ENCODE measurements at places on chromosomes 4 and X. TPM values are rescaled to one million over a fixed set of nuclear protein-coding genes. Genes with fewer than 3 reads are reported as not detected.

- H3K4me1 ChIP-seq = peaks cover 45% of the 10 kb centered on the region
- no peaks in the 10 kb centered on the region for H3K36me3 ChIP-seq
- DNase-seq = no peak
Observed at GRCh38 chr4:42658261-42658660, 1.4 kb upstream of the ATP8A1 start.

GRCh38 chr4:96407738-96408463, 568.0 kb downstream of the PDHA2 start:
- no peaks in the 10 kb centered on the region for H3K27me3 ChIP-seq
- no peaks in the 10 kb centered on the region for H3K4me1 ChIP-seq
- DNase-seq = no peak
- H3K27ac ChIP-seq = no peak overlapping the region
- no peak overlapping the region for H3K4me3 ChIP-seq

DNA sequence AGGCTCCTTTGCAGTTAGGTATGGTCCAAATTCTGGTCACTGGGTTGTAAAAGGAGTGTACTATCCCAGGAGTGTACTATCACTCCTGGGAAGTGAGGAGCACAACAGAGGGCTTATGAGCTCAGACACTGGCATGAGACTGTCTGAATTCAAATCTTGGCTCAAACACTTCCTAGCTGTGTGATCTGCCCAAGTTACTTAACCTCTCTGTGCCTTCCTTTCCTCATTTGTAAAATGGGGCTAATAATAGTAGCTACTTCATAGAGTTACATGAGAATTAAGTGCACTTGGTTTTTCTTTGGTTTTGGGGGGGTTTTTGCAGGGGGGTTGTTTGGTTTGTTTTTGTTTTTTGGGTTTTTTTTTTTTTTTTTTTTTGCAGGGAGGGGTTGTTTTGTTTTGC, 152.0 kb downstream of the BCOR start:
- H3K4me3 ChIP-seq = no peak overlapping the region
- no peaks in the 10 kb centered on the region for H3K27me3 ChIP-seq
- H3K4me1 ChIP-seq = no peaks in the 10 kb centered on the region
- H3K36me3 ChIP-seq = no peaks in the 10 kb centered on the region
- H3K27ac ChIP-seq = no peak overlapping the region

GRCh38 chr4:1416051-1416947, 10.1 kb upstream of the NKX1-1 start:
- H3K4me1 ChIP-seq = no peaks in the 10 kb centered on the region
- no peak overlapping the region for H3K4me3 ChIP-seq
- no peaks in the 10 kb centered on the region for H3K36me3 ChIP-seq
- no peak overlapping the region for H3K27ac ChIP-seq
- DNase-seq = no peak

TMEM47 gene
- polyA plus RNA-seq = 11.0 TPM

GRCh38 chr4:26942871-26943270, 82.2 kb downstream of the STIM2 start:
- no peak for DNase-seq
- H3K36me3 ChIP-seq = no peaks in the 10 kb centered on the region
- no peaks in the 10 kb centered on the region for H3K4me1 ChIP-seq
- no peak overlapping the region for H3K4me3 ChIP-seq
- no peaks in the 10 kb centered on the region for H3K27me3 ChIP-seq

SLIT2 gene
- polyA plus RNA-seq = 2.5 TPM

PRDM5 gene
- 0.96 TPM for polyA plus RNA-seq

ADGRL3 gene
- 0.08 TPM for polyA plus RNA-seq

ARSJ gene
- 0.18 TPM for polyA plus RNA-seq

- no peaks in the 10 kb centered on the region for H3K4me1 ChIP-seq
- H3K4me3 ChIP-seq = no peak overlapping the region
- H3K36me3 ChIP-seq = no peaks in the 10 kb centered on the region
- no peak for DNase-seq
Observed at GRCh38 chr4:61173799-61174198, 26.3 kb upstream of the ADGRL3 start.

PNPLA4 gene
- polyA plus RNA-seq = 20.2 TPM

DNA sequence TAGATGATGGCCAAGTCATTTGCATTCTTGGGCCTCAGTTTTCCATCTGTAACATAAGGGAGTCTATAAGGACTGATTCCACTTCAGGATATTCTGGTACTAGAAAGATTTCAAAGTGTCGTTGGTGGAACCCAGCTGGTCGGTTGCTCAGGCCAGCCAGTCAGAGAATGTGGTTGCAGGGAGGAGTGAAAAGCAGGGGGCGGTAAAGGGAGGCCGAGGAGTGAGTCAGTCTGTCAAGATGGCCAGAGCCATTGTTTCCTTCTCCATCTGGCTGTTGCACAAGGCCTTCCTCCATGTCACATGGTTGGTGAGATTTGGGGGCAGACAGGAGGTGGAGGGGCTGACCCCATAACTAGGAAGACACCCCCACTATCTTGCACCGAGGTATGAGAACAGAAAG, 38.2 kb downstream of the STARD8 start:
- H3K4me1 ChIP-seq = peaks cover 4% of the 10 kb centered on the region
- H3K36me3 ChIP-seq = no peaks in the 10 kb centered on the region
- no peak for DNase-seq
- H3K27ac ChIP-seq = no peak overlapping the region
- no peaks in the 10 kb centered on the region for H3K27me3 ChIP-seq

DNA sequence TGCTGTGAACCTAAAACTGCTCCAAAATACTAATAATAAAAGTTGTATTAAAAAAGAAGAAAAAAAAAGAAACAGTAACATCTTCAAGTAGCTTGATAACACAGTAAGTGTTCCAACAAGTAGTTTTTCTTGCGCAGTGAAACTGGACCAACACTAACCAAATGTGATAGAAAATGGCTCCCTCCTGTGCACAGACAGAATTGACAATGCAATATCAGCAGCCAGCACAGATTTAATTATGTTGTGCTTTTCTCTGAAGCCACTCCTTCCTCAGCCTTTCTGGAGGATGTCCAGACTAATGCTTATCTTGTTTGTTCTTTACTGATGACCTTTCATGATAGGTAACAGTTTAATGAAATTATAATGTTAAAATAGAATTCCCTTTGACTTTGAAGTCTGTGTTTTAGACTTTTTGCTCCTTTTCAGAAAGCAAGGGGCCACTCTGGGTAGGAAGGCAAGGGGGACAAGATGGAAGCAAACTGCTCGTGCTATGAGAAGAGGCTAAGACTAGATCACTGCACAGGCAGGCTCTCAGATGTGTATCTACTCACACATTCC, 147.1 kb upstream of the RPL34 start:
- DNase-seq = no peak
- H3K4me1 ChIP-seq = no peaks in the 10 kb centered on the region
- H3K36me3 ChIP-seq = no peaks in the 10 kb centered on the region
- H3K27ac ChIP-seq = no peak overlapping the region
- H3K27me3 ChIP-seq = no peaks in the 10 kb centered on the region
